Stimulated activated naive CD4-positive, alpha-beta T cell treated with Interleukin-2 at 50 U/mL for 16 hours (primary cell): ENCODE measurements at places on chromosomes 2 and 18.

GRCh38 chr2:208370881-208371633, 35.5 kb upstream of the PTH2R start:
- DNase-seq: no peak

GRCh38 chr2:62499430-62500060, 6.5 kb downstream of the TMEM17 start:
- DNase-seq: no peak

DNA sequence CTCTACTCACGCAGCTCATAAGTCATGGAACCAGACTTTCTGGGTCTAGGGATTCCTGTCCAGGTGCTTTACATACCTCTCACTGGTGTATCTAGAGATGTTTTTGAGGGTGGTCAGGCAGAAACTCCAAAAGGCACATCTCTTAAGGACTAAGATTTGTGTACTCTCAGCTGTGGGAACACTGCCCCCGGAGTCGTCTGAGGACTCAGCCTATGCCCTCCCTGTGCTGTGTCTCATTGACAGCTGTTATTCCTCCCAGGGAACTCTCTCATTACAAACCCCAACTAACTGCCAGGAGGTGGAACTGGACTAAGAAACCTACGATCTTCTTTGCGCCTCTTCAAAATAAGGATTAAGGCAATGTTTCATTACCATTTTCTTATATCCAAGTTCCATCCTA, 293.9 kb upstream of the DLGAP1 start:
- no peak for DNase-seq

DNA sequence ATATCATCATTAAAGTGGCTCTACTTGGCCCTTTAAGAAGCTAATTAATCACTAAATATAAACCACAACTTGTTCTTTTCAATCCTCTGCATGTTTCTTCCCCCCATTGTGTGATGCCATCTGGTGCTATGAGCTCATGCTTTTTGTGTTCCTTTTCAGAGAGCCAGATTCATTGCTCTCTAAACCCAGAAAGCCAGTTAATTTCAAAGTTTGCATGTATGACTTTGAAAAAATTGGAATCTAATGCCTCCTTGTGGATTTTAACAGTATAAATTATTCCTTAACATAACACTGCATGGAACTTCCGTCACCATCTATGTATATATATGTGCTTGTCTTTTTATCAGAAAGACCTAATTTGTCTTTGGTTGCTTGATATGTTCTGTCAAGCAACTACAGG, 31.1 kb downstream of the TMEM178A start:
- no peak for DNase-seq

GRCh38 chr2:3871002-3871401, 167.6 kb downstream of the DCDC2C start:
- no peak for DNase-seq

GRCh38 chr2:72497763-72498162, 328.1 kb downstream of the EXOC6B start:
- DNase-seq: no peak

GRCh38 chr2:212897296-212897695, 254.1 kb downstream of the IKZF2 start:
- DNase-seq: no peak

DNA sequence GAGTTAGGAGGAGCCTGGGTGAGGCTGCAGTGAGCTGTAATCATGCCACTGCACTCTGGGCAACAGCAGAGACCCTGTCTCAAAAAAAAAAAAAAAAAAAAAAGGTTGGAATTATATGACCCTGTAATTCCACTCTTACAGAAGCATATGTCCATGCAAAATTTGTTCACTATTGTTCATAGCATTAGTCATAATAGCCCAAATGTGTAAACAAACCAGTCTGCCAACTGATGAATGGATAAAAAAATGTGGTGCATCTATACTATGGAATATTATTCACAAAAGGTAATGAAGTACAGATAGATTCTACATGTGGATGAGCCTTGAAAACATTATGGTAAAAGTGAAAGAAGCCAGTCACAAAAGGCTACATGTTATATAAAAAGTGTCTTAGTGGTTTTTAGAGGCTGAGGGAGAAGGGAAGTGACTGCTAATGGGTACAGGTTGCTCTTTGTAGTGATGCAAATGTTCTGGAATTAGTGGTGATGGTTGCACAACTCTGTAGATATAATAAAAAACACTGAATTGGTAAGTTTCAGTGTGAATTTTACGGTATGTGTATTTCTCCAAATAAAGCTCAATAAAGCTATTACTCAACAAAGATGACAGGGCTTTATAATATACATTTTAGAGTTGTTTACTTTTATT, 9.4 kb downstream of the COA5 start:
- DNase-seq: no peak

DNA sequence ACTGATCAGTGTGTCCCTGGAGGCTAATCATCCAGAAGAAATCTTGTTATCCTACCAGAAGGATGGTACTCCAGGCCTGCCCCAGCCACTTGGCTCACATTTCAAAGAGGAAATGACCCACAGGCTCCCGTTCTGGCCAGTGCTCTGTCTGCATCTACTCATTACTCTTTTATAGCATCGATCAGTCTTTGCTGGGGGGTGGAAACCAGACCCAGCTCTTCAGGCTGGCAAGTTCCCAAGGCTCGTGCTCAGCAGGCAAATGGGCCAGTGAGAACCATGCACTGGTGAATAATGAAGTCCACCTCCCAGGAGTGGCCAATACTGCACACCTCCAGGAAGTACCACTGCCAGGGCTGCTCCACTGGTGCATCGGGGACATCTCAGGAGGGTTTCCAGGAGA, 38.8 kb downstream of the DNER start:
- DNase-seq: no peak

- DNase-seq: no peak
Measured at GRCh38 chr18:8895987-8896619, 190.7 kb downstream of the MTCL1 start.

DNA sequence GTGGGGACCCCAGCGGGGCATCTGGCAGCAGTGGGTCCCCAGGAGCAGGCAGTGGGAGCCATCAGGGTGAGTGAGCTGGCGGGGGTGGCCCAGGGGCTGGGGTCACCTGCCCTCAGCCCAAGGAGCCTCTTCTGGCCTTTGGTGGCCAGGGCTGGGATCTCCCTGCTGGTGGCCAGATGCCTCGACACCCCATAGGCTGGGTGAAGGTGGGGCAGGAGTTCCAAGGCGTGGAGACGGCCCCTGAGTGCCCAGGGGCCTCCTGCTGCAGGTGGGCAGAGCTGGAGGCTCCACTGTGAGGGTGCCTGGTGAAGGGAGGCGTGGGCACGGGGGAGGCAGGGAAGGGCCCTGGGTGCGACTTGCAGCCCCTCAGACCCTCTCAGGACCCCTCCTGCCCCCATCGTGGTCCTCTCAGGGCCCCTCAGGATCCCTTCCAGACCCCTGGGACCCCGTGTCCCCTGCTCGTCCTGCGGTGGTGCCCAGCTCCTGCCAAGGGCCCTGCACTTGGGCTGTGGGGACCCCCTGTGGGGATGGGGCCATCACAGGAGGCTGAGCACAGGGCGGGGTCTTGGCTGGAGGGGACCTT, 5.0 kb upstream of the GPR35 start:
- DNase-seq: no peak
